SJCRH30 (cell line): ENCODE measurements at places on chromosomes 5 and 9.

DNA sequence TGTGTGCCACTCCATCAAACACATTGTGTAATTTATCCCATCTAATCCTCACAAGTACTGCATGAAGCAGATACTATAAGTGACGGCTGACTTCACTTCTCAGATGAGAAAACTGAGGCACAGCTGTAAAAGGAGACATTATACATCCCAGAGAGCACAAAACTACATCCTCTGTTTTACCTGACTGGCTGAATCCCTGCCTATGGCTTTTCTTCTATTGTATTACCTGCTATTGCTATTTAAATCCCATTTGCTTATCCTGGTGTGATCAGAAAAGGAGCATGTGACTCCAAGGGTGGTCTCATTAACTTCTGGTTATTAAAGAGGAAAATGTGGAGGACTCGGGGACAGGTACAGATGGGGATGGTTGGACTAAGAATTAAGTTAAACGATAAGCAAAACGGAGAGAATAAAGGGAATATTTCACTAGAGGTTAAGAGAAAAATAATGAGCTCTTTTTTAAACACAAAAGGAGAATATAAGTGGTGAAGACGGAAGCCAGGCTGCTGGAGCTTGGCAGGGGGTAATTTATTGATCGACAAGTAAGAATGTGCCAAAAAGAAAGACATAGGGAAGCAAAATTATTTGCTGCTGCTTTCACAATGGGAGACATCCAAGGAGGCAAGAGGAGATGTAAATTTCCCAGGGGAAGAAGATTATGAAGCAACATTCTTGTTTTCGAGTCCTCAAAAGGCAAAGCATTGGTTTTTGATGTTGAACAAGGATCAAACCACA is 155.7 kb upstream of the GPR151 start:
- DNase-seq, result no peak

DNA sequence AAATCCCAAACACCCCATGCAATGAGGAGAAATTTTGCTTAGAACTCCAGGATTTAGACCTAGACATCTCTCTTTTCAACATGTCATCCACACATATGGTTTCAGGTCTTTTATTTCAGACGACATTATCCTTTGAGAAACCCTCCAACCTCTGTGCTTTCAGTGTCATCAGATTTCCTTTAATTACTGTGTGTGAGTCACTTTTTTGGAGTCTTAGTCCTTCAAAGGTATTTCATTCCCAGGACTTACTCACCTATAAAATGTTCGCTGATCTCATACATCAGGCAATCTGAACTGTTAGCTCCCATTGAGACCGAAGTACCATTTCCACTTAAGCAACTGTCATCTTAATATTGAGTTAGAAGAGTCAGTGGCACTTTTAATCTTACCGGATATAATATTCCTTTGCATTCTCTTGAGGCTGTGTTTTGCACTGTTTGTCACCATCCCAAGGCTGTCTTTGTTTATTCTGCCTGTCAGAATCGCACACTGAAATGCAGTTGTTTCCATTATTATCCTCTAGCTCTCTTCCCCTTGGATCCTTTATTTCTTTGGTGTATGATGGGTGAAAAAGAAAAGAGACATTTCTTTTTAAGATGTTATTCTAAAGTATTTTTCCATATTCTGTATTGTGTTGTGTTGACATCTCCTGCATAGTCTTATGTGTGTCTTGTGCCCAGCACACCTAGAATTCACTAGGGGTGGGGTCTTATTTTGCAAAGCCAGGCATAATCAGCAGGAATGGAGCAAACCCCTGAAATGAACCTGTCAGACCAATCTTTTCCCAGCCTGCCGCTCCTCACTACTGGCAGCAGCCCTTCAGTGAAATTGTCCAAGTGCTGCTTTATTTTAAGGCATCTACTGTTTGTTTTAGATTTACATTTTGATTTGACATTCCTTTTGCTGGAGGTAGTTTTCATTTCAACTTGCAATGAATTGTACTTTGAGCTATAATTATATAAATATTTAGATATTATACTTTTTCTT is 155.4 kb downstream of the PAM start:
- no peak for DNase-seq

GRCh38 chr9:6562201-6562600 is 83.3 kb downstream of the GLDC start:
- DNase-seq, result no peak

- no peak for DNase-seq
Measured at GRCh38 chr9:124781967-124782660, 5.2 kb downstream of the OLFML2A start.

DNA sequence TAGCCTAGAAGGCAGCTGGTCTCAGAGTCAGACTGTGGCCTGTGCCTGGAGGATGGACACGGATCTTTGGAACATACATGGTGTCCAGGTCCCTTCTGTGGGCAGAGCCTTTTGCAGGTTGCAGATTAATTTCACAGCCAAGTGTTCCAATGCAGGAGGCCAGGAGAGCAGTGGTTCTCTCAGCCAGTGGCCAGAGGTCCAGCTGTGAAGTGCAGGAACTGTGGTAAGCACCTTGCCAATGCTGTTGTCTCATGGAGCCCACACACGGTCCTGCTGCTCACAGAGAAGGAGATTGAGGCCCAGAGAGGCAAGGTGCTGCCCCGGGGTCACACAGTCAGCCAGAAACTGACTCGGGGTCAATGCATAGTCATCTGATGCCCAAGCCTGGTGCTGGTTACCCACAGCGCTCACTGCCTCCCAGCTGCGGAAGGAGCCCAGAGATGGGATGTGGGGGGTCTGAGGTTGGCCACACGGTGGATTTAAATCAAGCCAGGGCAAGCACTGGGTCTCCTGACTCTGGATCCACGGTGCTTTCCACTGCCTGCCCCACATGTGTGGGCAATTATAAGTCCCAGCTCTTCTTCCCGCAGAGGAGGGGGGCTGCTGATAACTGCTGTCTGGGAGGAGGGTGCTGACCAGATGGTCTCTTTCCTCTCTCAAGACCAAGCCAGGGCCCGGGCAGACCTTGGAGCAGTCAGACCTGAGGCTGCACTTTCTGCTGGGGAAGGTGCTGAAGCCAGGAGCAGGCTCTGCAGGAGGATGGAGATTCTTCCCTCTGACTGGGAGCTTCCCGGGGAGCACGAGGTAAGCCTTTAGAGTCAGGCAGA is 2.8 kb downstream of the PDGFRB start:
- DNase-seq, result no peak

DNA sequence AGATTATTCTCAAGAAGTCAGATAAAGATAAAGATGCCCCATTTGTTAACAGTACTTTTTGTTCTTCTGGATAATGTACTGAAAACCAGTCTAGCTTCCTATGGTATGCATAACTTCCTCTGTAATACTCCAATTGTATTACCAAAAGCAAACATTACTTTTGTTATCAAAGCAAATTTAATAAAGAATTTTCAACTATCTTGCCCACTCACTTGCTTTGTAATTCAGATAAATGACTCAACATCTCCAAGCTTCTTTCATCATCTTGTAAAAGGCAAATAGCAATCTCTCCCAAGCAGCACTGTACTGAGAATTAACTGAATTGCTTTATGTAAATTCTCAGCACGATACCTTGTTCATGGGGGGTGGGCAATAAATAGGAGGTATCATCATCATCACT is 98.3 kb downstream of the NFIB start:
- no peak for DNase-seq

DNA sequence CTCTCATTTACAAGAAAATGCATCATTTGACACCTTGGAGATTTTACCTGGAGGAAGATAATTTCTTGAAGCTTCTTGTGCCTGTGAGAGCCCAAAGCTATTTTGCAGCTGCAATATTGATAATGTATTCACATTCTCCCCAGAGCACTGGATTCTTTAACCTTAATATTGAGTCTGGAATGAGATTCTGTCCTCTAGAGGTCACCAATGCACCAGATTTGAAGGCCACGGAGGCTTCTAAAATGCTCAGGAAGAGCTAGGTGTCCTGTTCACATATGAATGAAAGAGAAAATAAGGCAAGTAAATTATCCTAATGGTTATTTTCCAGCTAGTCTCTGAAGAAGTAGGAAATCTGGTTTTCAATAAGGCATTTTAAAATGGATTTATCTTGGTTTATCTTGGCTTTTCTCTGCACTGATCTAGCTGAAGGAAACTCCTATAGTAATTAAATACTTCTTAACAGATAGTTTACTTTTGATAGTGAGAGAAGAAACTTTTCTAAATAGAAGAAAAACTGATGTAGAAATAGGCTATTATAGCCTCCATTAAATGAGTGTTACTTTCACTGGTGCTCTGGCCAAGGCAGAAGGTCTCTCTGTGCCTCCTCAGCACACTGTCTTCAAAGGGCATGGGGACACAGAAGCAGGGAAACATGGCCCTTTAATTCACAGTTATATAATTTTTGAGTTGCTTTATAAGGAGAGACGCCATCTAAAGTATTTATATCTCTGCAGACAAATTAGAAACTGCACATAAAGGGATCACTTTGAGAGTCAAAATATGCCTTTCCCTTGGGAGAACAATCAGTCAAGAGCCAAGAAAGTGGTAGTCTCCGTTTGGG is 297.0 kb upstream of the ACTBL2 start:
- DNase-seq, result peak; percentile 87

- DNase-seq, result no peak
Measured at GRCh38 chr9:35306283-35306682, 144.5 kb downstream of the UNC13B start.

DNA sequence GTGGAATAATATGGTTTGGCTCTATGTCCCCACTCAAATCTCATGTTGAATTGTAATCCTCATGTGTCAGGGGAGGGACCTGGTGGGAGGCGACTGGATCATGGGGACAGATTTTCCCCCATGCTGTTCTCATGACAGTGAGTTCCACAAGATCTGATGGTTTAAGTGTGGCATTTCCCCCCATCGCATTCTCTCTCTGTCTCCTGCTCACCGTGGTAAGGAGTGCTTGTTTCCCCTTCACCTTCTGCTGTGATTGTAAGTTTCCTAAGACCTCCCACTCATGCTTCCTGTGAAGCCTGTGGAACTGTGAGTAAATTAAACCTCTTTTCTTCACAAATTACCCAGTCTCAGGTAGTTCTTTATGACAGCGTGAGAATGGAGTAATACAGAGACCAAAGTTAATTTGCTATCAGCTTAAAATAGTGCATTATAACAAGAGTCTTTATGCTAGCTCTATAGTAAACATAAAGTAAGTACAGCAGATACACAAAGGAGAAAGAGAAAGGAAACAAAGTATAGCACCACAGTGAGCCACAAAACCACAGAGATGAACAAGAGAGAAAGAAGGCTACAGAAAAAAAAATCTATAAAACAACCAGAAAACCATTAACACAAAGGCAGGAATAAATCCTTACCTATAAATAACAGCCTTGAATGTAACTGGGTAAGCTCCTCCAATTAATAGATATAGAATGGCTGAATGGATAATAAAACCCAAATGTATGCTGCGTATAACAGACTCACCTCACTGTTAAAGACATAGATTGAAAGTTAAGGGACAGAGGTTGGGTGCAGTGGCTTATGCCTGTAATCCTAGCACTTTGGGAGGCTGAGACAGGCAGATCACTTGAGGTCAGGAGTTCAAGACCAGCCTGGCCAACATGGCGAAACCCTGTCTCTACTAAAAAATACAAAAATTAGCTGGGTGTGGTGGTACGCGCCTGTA is 39.7 kb downstream of the RAPGEF6 start:
- DNase-seq, result no peak

- DNase-seq, result no peak
Measured at GRCh38 chr9:103988821-103989220, 105.3 kb upstream of the SMC2 start.

GRCh38 chr5:5523066-5523505 is 100.6 kb downstream of the ICE1 start:
- DNase-seq, result peak; percentile 3

- peak; percentile 49 for DNase-seq
Measured at GRCh38 chr5:159965031-159965837, 43.7 kb upstream of the TTC1 start.

GRCh38 chr5:150155258-150156026 is at the start of gene PDGFRB:
Gene PDGFRB, minus strand, starts transcription at chr5:150155845. Its CDS starts 18,798 bp downstream, at chr5:150137047.
- DNase-seq, result peak; percentile 89

DNA sequence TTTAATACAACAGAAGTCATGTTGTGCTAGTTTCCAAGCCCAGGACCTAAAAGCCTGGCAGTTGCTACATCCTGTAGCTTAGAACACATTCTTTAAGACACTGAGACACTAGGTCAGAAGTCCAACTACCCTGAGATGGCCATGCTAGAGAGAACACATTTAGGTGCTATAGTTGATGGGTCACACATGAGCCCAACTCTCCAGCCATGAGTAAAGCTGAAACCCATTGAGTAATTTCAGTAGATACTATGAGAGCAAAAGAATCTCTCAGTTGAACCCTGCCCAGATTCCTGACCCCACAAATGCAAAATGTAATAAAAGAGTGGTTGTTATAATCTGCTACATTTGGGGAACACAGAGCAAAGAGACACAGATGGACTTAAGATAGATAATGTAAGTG is 164.4 kb downstream of the SEMA5A start:
- DNase-seq, result no peak

- DNase-seq, result no peak
Measured at GRCh38 chr9:71004196-71004595, 117.2 kb downstream of the TRPM3 start.

DNA sequence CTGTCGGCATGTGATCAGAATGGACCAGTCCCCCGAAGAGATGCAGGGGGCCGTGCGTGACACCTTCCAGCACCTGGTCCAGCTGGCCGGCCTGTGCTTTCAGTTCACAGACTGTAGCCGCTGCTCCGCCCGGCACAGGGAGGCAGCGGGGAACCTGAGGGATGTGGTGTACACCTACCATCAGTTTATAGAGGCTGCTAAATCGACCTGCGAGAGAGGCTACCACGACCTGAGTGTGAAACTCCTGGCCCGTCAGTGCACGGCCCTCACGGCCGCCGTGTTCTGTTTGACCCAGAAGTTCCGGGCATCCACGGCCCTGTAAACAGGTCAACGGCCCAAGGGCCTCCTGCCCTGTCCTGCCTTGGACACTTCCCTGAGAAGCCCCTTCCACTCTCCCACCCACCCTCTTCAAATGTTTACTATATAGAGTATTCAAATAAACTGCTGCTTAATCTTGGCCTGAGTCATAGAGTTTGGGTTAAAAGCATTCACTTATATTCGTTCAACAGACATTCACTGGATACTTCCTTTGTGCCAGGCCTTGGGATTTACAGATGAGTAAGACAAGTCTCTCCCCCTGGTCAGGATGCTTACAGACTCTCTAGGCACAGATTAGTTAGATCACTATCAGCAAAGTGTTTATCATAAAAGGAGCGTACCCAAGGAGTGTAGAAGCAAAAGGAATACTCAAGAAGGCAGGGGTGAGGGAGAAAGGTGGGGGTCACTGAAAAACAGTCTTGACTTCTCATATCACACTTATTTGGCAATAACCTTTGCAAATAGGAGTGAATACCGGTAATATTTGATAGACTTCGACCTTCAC is 6.9 kb upstream of the TRMT10B start:
- DNase-seq, result peak; percentile 19

- no peak for DNase-seq
Measured at GRCh38 chr5:58926541-58926935, 343.7 kb downstream of the RAB3C start.

DNA sequence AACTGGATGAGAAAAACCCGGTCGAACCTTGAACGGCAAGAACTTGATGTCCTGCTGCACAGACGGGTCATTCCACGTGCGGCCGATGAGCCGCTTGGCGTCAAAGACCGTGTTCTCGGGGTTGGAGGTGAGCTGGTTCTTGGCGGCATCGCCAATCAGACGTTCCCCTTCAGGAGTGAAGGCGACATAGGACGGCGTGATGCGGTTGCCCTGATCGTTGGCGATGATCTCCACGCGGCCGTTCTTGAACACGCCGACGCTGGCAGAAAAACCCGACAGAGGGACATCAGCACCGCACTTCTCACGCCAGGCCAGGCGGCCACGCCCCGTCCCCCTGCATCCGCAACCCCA is 519 bp downstream of the HSPA5 start:
- DNase-seq, result peak; percentile 40
